ENCODE measurements at places on chromosomes 2 and 18. TPM values are rescaled to one million over a fixed set of nuclear protein-coding genes. Genes with fewer than 3 reads are reported as not detected.
A peak's percentile ranks its signal among the peaks of the same experiment; 100 is the strongest.

DNA sequence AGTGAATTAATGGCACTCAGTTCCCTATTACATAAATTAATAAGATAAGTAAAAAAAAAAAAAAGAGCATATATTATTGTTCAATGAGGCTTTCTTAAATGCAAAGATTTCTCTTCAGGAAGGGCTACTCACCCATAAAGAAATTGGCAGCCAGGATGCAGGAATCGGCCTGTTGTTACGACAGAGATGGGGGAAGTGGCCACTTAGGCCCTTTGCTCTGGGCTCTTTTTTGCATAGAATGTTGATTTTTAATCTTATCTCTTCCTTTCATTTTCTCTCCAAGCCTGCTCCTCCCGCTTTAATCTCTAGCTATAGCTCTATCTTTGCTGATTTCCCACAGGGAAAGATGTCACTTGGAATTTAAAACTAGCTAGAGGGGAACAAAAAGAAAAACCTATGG, 391.8 kb upstream of the CRIM1 start:
- DNase-seq = no peak

DNA sequence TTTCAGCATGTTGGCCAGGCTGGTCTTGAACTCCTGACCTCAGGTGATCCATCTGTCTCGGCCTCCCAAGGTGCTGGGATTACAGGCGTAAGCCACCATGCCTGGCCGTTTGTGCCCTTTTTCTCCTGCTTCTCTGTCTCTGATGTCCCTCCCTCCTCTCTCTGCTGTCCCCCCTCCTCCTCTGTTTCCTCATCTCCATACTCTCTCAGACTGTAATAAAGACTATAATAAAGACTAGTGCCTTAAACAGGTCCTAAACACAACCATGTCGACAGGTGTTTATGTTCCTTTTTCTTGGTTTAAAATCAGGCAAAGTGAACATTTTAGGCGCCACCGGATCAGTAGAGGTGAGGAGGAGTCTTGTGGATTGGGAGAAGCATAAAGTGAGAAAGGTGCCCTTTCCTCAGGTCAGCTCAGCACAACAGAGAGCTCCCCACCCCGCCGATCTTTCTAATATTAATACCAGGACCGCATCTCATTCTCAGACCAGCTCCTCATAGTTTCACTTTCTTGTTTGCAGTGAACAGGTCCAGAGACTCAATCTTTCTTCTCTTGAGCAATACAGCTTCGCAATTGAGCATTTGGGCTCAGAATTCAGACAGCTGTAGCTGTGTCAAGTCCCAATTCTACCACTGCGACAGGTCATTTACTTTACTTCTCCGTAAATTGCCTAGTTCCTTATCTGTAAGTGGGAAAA, 23.7 kb downstream of the TIMM21 start:
- no peak for DNase-seq

DNA sequence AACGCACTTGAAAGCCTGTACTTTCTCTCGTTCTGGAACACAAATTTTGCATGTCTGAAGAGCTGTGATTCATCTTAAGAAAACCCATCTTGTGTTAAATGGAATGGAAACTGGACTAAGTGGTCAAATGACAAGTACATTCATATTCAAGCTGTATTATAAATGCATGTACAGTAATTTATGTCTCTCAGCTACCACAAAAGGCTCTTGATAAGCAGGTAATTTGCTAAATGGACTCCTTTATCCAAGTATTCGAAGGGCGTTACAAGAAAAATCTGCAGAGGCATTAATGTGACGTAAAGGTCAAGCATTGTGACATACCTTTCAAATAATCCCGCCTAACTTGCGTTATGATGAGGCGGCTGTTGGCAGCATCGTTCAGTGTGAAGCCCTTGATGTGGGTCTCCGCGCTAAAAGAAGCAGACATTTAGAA, 66.6 kb downstream of the ABCG8 start:
- no peak for DNase-seq

DNA sequence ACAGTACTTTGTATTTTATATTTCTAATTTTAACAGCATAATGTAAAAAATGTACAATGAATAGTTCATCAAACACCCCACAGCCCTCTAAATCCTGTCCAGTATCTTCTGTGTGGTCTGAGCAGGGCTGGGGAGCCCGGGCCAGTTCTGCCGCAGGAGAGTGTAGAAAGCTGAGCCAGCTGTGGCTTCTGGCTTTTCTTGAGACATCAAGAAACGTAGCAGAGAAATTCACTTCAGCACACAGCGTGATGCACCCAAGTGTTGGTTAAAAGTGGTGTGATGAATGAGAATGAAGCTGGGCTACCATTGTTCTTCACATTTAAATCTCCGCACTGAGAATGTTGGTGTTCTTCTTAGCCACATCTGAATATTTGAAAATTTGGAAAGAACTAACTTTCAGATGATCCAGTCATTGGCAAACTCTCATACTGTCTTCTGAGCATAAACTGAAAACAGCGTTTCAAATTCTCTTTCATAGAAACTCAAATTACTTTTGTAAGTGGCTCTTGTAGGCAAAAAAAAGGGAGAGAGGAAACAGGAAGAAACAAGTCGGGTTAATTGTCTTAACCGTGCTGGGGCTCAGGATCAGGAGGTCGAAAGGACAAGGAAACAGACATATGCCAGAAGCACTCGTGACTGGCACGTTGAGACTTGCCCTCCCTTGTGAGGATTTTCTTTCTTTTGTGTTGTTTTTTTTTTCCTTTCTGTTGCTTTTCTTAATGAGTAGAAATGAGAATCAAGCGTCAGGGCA, 23.4 kb upstream of the TMEM87B start:
- DNase-seq = no peak

DNA sequence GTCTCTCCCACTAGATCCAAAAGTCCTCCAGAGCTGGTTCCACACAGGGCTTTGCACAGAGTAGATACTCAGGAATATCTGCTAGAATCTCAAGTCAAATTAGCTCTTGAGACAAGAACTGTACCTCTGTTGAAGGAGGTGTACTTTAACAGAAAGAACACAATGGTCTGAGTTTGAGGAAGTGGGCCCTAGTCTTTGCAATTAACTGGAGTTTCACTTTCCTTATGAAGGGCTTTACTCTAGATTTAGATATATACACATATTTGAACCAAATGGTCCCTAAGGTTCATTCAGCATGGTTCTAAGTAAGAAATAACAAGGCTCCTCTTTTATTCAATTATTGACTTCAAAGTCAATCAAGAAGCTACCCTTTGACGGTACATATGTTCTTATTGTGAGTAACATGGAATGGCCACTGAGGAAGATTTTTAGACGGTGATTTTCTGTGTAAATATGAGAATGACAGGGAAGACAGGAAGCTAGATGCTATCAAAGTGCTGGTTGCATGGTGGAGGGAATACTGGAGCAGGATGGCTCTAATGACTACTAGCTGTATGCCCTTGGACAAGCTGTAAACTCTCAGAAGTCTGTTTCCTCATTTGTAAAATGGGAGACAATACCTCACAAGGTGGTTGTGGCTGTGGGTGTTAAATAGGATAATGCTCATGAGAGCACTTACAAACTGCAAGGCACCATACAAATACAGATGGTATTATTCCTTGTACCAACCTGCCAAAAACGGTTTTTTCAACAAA, 73.5 kb upstream of the SERTAD2 start:
- no peak for DNase-seq

DNA sequence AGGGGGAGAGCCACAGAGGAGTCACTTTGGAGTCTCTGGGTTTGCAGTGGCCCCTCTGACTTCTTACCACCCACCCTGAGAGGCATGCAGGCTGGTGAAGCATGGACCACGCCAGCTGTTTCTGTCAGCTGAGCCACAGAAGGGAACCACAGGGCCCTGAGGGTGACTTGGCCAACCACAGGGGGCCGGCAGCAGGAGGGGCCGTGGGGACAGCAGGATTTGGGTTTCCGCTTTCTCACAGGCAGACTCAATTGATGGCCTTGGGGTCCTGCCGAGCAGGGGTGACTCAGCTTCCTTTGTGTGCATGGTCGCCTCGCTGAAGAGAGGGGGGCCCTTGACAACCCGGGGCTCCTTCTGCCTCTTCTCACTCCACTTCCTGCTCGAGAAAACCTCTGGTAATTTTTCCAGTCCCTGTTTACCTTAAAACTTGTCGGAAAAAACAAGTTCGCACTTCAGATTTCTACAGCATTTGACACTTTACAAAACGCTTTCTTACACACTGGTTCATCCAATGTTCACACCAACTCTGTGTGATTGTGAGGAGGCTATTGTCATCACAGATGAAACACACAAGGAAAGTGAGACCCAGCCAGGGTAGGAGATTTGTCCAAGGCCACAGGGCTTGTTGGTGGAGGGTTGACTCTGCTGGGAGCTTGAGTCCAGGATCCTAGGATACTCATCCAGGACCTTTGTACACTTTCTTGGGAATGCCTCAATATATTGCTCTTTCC, 311.2 kb downstream of the LPIN1 start:
- peak; percentile 22 for DNase-seq

GRCh38 chr2:60759654-60760053, 3.6 kb downstream of the PAPOLG start:
- DNase-seq = no peak

GRCh38 chr2:208186893-208187292, 2.9 kb downstream of the C2orf80 start:
- DNase-seq = no peak

EVA1A gene
- 0.41 TPM for total RNA-seq

ITGA4 gene
- 0.74 TPM for total RNA-seq

GRCh38 chr18:42814184-42814583, 301.3 kb downstream of the RIT2 start:
- no peak for DNase-seq

EFHD1 gene
- total RNA-seq = 29.7 TPM

- no peak for DNase-seq
Measured at GRCh38 chr18:58455314-58456188, 173.3 kb downstream of the ALPK2 start.

GRCh38 chr2:191265311-191266170, 20.3 kb downstream of the MYO1B start:
- DNase-seq = peak; percentile 18

CTAGE1 gene
- total RNA-seq = not detected

BAZ2B gene
- 32.4 TPM for total RNA-seq

ACVR1C gene
- 0.36 TPM for total RNA-seq

CERKL gene
- not detected for total RNA-seq

- DNase-seq = no peak
Measured at GRCh38 chr18:63291278-63291677, 28.3 kb downstream of the BCL2 start.

DNA sequence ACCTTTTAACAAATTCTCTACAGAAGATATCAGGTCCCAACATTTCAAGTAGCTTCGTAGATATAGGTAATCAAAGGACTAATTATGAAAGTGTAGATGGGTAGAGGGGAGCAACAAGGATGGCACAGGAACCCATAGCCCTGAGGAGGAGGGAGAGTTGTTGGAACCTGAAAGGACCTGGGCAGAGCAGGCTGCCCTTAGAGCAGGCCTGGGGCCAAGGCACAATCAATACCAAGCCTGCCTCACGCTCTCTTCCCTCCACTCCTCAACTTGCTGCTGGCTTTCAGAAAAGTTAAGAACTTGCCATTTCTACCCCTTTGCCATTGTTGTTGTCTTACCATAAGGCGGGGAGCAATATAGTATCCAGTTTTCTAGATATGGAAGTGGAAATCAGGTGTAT, 10.1 kb upstream of the NAT8 start:
- no peak for DNase-seq

NT5C1B gene
- not detected for total RNA-seq

HRH4 gene
- total RNA-seq = 0.33 TPM

GRCh38 chr18:63306249-63306648, 13.3 kb downstream of the BCL2 start:
- DNase-seq = no peak

DNA sequence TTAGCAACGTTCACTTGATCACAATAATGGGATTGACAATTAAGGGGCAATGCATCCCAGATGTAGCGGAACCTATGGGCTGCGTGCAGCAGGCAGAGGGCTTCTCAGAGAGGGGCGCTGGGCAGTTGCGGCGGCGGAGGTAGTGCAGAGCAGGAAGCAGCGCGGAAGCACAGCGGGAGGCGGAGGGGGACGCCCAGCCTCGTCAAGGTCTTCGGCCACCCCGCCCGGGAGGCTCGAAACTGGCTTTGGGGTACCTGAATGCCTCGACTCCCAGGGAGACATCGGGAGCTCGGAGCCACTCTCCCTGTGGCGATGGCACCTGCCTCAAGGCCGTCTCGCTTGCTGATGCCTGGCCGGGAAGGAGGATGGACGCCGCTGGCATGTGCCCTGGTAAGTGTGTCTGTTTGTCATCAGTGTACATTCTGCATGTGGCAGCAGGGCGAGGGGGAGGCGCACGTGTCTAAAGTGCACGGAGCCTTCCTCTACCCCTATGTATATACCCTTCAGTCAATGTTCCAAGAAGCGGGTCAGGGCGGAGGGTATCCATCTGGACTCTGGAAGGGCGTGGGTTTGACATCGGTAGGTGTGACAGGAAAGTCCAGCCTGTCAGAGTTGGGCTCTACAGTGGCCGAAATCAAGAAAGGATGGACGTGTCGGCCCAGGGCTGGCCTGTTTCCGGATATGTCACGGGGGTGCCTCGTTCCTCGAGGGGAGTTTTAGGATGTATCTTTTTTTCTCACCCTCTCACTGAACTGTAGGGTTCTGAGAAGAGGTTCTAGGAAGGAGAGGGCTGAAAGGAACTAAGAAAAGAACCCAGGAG, 7.5 kb upstream of the SP9 start:
- DNase-seq = no peak

EMX1 gene
- total RNA-seq = not detected

DNA sequence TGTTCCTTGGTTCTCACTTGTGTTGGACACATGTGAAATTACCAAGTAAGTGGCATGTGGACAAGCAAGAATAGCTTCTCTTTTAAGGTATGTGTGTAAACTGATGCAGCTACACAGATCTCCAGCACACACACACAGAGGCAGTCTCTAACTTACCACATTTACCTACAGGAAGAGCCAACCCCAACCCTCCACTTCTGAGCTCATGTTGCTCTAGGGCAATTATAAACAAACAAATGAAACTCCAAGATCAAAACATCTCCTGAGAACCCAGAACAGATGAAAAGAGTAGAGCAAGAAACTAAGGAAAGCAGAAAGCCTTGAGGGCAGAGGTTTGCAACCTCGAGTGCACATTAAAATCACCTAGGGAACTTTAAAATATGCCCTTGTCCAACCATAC, 16.0 kb upstream of the TMEM37 start:
- no peak for DNase-seq

DNA sequence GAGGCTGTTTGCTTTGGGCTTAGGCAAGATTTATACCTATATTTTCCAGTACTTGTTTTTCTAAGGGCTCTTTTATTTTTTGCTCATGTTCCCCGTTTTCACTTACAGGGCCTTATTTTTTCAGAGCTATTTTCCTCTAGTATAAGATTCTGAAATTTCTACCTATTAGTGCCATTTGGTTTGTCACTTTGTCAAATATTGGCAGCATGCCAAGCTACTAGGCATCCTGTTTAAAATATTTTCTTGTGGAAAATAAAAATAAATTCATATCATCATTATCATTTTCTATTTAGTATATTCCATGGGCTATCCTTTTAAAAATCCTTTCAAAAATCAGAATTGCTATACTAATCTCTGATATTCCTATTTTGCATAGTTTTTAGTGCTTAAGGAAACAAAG, 64.8 kb upstream of the CHST9 start:
- DNase-seq = no peak

DNA sequence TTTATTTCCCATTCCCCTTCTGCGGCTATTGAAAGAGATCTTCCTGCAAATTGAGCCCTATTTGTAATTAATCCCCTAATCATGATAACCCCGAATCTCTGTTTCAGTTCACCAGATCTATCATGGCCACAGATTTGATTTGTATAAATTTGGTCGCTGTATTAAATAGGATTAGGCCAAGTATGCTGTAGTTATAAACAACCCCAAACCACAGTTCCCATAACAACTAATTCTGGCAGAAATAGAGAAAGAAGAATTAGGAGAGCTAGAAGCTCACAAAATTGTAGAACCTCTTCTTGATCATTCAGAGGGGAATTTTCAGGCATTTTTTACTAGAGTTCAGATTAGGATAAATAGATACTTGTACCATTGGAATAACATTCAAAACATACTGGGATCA, 433.7 kb upstream of the TNP1 start:
- DNase-seq = no peak
